Tibial artery (tissue), 4 donors: ENCODE measurements at places on chromosomes 16 and 17.

GRCh38 chr17:64428406-64428805 lies 20.5 kb upstream of the MILR1 start:
- DNase-seq, result no peak

- no peak for DNase-seq
These were observed 44.5 kb downstream of the LAT start for GRCh38 chr16:29029168-29029994.

DNA sequence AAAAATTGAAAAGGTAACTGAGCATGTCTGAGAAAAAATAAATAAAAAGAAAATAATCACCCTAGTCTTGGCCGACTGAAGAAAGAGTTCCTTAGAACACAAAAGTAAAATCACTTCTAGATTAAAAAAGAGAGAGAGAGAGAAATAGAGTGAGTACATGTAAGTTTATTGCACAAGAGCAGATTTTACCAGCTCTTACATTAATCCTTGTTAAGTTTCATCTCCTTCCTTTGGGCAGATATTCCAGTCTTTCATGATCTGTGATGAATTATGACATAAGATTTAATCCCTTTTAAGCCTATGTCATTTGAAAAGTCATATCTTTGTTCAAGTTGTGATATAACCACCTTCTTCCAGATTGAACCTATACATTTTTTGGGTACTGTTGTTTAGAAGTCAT lies 54.8 kb downstream of the NFAT5 start:
- no peak for DNase-seq

DNA sequence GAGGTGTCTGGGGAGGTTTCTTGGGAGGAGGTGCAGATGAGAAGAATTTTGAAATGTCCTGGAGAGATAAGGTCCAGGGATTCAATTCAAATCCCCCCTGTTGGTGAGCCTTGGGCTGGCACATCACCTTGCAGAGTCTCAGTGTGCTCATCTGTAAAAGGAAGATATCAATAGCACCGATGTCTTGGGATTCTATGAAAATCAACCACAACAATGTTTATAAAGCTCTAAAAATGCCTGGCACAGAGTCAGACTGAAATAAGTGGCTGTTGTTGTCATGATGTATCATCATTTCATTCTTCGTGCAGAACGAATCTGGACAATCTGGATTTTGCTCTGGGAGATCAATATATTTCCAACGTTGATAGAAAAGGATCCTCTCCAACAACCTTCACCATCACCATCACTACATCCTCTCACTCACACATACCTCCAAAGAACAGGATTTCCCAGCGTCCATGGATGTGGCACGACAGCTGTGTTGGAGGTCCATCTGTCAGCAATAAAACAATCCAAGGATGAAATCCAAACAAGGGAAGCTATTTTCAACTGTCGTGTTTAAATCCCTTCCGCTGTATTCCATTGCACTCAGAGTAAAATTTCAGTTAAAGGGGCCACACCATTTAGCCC lies 393.7 kb upstream of the DYNLRB2 start:
- DNase-seq, result no peak

DNA sequence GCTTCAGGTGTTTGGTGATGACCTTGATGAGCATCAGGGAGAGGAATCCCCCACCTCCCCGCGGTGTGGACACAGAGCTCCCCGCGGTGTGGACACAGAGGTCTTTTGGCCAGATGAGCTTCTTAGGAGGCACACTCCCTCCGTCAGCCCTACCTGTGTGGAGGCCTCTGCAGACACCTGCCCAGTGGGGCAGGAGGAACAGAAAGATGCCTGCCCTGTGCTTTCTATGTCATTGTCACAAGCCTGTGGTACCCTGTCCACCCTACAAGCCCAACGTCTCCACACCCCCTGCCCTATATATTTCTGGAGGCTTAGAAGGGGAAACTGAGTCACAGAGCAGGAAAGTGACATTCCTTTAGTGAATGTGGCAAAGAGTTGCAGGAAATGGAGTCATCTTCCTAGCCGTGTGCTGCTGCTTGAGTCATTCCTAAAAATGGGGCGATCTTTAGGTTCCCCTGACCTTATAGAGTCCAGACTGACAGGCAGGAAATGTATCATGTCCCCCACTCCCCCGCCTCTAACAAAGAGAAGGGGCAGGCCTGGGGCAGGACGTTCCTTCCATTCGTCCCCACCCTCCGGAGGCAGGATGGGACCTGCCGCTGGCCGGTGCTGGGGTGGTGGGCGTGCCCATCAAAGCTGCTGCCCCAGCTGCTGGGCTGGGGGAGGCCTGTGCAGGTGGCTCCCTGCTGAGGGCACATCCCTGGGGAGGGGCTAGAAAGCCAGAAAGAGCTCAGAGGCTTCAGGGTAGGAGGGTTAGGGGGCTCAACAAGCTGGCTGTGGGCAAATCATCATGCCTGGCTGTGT lies 1.0 kb upstream of the C16orf74 start:
- no peak for DNase-seq

DNA sequence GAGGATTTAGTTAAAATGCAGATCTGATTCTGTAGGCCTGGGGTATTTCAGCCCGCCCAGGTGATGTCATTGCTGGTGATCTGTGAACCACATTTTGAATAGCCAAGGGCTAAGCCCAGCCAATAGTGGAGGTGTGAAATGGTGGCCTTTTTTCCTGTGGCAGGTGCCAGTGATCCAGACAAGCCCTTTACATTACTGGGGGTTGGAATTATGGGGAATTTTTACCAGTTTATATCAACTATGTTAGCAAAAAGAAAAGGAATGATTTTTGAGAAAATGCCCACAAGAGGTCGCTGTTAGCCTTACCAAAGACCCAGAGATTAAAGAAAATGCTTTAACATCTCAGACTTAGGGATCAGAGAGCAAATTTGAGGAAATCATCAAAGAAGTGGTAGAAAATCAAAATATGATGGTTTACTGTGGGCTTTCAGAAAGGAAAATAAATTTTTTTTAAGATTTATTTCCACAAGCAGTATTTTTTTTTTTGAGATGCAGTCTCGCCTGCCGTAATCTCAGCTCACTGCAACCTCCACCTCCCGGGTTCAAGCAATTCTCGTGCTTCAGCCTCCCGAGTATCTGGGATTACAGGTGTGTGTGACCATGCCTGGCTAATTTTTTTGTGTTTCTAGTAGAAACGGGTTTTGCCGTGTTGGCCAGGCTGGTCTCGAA lies 3.9 kb downstream of the VPS35L start:
- no peak for DNase-seq

DNA sequence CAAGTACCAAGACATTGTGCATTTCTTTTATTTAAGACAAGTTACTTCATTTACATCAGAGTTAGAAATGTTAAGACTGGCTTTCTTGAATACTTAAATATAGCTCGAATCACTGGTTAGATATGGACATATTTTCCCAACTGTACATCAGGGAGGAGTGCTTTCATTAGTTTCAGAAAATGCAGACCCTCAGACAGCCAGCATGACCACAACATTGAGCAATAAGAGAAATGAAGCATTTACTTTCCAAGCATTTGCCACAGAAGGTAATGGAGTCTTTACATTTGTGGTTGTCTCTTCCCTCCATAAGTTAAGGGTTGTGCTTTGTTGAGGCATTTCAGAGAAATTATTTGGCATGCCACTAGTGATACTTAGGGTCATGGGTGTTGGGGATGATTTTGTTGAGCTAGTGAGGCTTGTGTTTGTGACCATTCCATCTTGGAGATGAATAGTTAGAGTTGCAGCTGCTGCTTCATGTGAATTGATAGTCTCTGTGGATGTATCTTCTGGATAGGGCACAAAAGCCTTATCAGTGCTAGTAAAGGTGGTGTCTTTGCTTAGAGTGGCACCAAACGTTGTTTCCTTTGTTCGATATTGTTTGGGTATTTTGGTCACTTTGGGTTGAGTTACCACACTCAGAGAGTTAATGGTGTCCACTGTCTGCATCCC lies 2.1 kb downstream of the OMG start:
- DNase-seq, result no peak
